ENCODE measurements at places on chromosomes 6 and 20.
A peak's percentile ranks its signal among the peaks of the same experiment; 100 is the strongest.

DNA sequence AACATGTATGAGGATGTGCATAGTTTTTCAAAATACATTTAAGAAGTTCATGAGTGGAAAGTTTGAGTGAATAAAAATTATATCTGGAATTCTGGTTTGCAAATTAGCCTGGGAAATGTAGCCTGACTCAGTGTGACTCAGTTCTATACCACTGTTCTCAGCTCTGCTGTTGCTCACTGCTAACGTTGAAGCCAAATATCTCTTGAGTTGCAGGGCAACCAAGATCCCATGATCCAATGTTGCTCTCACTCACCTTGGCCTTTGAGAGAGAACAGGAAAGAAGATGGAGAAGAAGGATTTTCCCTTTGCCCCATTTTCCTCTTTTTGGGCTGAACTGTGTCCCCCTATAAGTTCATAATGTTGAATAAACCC is 28.9 kb downstream of the PSMB9 start:
- DNase-seq, result no peak

DNA sequence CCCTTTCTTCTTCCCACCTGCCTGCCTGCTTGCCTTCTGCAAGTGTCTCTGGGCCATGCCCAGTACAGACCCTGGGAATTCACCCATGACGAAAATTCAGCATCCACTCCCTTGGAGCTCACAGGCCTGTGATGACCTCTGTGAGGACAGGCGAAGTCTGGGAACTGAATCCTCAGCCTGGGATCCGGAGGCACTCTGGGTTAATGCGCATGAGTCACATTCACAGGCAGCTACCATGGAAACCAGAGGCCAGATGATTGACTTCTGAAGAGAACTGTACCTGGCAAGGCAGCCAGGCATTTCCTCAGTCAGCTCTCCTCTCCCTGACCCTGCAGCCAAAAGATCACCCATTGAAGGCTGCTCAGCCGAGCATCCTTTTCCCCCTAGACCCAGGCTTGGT is 41.0 kb downstream of the SLC9A8 start:
- no peak for DNase-seq

DNA sequence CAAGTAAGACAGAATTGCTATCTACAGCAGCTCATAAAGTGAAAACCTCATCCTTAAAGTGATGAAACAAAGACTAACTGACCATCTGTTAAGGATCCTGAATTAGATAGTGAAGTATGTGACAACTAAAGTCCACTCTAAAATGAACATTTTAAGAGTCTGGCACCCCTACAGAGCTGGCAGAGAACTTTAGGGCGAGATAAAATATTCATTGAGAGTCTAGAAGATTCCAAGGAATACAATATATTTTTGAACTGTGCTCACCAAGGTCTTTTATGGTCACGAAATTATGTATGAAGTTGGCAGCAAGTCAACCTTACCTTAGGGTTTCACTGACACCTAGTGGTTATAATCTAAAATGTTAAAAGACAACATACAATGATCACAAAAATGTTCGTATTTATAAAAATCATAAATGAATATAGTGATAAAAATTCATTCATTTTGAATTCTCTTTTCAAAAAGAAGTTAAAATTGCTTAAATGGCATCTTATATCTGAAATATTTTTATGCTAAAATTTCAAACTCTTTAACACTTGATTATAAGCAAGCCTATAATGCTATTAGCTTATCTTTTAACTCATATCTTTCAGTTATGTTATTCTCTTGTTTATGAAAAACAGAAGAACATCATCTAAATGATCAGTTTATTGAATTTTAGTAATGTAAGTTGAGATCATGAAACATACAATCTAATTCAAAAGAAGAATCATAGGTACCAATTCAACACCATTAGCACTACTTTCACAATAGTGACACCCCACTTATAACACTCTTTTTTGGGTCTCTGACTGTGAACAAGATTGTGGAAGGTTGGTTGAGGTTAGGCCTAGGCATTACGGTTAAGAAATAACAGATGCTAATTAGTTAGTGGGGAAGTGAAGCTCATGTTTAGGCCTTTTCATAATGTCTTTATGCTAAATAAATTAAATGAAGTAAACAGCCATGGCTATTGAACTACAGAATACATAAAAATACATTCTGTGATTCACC is 27.5 kb downstream of the RSPH3 start:
- peak; percentile 79 for DNase-seq

DNA sequence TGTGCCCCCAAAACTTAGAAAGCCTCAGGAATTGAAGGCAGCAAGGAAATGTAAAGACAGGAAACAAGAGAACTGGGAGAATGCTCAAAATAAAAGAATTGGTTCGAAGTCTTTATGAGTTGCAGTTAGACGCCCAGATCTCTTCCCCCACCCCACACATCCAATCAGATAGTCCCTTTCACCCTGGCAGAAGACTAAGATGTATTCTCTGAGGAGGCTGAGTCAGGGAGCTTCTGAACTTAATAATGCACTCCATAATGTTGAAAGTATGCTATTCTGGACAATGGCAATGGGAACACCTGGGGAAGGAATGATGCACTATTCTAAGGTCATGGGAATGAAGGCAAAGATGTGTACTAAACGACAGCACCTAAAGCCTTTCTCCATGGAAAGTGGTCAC is 173.6 kb downstream of the MTFR2 start:
- DNase-seq, result no peak

- DNase-seq, result no peak
These were observed 475.6 kb upstream of the CHD6 start for GRCh38 chr20:42093542-42094440.

DNA sequence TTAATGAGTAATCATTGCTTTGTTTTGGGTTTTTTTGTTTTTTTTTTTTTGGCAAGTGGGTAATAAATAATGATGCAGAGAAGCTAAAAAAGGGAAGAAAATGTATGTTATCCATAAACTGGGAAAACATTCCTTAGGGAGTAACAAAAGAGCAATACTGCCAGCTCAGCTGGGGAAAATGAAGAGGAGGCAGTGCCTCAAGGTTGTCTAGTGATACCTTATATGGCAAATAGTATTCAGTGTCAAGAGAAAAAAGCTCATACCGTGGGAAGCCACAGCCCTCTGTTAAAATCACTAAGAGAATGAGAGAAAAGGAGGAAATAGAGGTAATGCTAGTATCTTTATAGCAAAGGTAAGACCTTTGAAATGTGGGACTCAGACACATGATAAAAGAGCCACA is 47.1 kb upstream of the SMLR1 start:
- DNase-seq, result no peak

GRCh38 chr6:142868917-142869316 is 76.1 kb downstream of the HIVEP2 start:
- no peak for DNase-seq

DNA sequence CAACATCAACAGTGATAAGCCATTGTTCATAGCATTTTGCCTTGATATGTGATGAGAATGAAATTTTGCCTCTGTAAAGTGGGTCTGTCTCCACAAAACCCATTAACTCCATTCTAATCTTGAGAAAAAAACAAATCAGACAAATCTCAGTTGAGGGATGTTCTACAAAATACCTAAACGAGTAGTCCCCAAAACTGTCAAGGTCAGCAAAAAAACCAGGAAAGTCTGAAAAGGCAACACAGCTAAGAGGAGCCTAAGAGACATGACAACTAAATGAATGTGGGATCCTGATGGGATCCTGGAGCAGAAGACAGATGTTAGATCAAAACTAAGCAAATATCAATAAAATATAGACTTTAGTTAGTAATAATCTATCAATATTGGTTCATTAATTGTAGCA is 431.6 kb upstream of the SPTLC3 start:
- no peak for DNase-seq

DNA sequence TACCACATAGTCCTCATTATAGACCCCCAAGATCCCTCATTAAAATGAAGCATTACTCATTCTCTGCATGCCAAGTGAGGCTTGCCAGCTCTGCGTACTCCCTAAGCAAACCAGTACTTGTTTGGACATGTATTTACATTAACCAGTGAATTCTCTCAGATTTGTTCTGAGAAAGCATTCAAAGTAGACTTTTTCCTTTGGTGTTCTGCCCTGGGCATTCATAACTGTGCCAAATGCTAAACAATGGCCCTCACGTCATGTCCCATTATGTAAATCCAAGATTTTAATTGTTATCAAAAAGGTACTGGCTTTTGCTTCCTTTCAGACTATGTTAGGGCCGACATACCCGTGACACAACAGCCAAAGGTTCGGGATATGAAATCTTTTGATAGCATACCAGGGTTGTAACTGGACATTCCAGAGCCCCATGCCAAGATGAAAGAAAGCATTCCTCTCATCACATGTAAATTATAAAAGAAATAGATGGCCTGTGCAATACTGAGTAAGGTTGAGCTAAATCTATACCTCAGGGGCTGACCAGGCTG is 164.2 kb downstream of the ADAT2 start:
- no peak for DNase-seq

DNA sequence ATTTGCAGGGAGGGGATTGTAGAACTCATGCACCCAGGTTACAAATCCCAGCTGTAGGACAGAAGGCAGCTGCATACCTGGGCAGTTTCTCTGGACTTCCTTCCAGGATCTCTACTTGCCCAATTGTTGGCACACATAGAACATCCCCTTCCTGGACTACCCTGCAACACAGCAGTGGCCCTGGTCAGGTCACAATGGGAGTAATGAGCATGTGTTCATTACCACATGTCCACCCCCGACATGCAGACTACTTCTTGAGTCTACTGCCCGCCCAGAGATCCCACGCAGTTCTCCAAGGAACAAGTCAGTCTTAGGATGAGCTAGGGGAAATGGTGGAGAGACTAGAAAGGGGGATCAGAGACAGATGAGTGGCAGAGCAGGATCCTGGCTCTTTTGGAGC is 5.1 kb downstream of the PEX6 start:
- peak; percentile 55 for DNase-seq

DNA sequence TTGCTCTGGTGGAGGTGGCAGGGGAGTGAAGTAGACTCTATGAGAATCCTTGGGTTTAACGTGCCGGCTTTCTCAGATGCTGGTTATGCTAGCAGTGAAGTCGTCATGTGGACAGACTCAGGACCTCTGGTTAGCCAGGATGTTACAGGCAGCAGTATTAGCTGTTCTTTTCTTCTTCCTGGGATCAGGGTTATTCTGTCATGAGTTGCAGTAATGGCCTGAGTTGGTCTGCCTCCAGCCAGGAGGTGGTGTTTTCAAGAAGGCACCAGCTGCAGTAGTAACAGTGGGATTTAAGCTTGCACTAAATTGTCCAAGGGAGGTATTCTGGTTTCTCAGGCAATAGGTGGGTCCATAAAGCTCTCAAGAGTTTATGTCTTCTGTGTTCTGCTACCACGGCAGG is 56.7 kb downstream of the HDDC2 start:
- no peak for DNase-seq

All from suppressor macrophage treated with lipopolysaccharide for 1 hour (primary cell).